ENCODE measurements at places on chromosomes 6 and 20. TPM values are rescaled to one million over a fixed set of nuclear protein-coding genes. Genes with fewer than 3 reads are reported as not detected.

The PDYN gene
- not detected for total RNA-seq

The FOXA2 gene
- not detected for total RNA-seq

GRCh38 chr20:6697228-6697972 is 70.1 kb upstream of the BMP2 start:
- no peaks in the 10 kb centered on the region for H3K27me3 ChIP-seq
- H3K4me3 ChIP-seq: no peak overlapping the region
- H3K27ac ChIP-seq: no peak overlapping the region
- H3K36me3 ChIP-seq: no peaks in the 10 kb centered on the region
- no peaks in the 10 kb centered on the region for H3K4me1 ChIP-seq

DNA sequence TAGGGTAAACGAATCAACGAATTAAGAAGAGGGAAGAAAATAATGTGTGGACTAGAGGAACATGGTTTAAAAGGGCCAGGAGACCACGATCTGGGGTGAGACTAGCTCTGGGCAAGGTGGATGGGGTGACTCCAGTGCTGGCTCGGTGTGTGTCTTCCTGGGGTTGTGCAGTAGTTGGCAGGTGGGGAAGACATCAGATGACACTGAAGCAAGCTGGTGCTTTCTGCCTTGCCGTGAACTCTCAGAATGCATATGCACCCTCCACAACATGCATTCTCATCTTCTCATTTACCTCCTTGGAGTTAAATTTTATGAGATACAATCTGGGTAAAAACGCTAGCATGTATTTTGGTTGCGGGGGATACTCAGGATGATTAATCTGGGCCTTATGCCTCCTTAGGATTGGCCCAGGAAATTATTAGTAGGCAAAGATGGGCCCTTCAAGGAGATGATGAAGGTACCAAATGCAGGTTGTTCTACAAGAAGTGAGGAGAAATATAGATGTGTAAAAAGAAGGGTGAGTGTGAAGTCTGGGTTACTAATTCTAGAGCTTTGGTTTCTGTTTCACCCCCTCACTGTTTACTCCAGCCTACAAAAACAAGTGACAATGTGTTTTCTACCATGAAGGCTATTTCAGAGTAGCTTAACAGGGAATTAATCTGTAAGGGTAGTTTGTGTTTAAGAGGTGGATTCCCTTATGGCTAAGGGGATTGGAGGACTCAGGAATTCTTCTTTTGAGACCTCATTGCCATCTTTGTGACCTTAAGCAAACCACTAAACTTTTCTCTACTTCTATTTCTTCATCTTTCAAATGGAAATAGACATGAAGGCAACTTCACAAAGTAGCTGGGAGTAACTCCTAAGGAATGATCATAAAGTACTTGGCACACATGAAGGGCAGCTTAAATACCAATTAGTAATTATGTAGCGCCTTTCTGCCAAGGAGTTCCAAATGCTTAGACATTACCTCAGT is 71.0 kb upstream of the SUPT3H start:
- H3K4me3 ChIP-seq: no peak overlapping the region
- H3K27ac ChIP-seq: no peak overlapping the region
- H3K27me3 ChIP-seq: no peaks in the 10 kb centered on the region
- no peak for DNase-seq
- H3K4me1 ChIP-seq: peaks cover 15% of the 10 kb centered on the region
- H3K36me3 ChIP-seq: no peaks in the 10 kb centered on the region

DNA sequence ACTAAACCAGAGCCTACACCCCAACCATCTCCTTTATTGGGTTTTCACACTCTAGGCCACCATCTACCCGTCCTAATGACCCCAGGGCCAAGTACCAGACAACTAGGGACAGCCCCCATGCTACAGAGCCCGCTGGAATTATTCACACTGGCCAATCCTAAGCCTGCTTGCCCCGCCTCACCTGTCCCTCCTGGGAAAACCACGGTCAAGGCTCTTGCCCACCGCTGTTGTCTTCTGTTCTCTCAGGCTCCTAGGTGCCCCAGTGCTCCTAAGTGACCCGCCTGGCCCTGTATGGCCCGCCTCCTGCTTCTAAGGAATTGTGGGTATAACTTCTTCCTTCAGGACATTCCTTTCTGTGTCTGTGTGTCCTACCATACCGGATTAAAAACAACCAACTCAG is 453.4 kb downstream of the CD83 start:
- no peak overlapping the region for H3K4me3 ChIP-seq
- no peaks in the 10 kb centered on the region for H3K36me3 ChIP-seq
- DNase-seq: no peak
- H3K4me1 ChIP-seq: no peaks in the 10 kb centered on the region

DNA sequence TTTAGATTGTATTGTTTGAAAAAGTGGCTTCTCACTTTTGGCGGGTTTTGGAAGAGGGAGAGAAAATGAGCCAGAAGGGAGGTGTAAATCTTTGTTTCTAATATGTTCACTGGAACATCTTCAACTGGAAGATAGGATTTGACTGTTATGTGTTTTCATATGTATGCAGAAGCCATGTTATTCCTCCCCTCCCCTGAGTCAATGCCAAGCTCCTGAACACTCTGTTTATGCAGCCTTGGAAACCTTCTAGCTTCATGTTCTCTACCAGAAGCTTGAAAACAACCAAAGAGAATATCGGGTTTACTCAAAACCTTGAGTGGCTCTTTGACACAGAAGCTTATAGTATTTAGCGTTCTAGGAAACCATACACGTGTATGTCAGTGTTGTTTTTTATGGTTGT is 279.1 kb downstream of the PRL start:
- no peak for DNase-seq
- no peaks in the 10 kb centered on the region for H3K27me3 ChIP-seq

DNA sequence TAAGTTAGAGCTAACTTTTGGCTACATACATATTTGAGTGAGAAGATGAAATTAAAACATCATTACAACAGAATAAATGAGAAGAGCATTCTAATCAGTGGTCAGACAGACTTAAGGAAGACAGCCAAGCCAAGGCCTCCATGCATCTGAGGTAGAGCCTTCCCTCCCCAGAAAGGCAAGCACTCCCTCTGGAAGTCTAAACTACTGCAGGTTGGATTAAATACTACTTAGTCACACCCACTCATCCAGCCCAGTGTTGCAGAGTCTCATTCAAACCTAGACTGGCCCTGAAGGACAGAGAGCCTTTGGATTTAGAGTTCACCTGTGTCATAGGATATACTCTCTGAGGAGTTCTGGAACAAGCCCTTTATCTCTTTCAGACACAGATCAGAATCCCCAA is 29.2 kb downstream of the TMX4 start:
- peaks cover 9% of the 10 kb centered on the region for H3K36me3 ChIP-seq
- H3K4me3 ChIP-seq: no peak overlapping the region
- H3K27ac ChIP-seq: no peak overlapping the region
- H3K4me1 ChIP-seq: no peaks in the 10 kb centered on the region

DNA sequence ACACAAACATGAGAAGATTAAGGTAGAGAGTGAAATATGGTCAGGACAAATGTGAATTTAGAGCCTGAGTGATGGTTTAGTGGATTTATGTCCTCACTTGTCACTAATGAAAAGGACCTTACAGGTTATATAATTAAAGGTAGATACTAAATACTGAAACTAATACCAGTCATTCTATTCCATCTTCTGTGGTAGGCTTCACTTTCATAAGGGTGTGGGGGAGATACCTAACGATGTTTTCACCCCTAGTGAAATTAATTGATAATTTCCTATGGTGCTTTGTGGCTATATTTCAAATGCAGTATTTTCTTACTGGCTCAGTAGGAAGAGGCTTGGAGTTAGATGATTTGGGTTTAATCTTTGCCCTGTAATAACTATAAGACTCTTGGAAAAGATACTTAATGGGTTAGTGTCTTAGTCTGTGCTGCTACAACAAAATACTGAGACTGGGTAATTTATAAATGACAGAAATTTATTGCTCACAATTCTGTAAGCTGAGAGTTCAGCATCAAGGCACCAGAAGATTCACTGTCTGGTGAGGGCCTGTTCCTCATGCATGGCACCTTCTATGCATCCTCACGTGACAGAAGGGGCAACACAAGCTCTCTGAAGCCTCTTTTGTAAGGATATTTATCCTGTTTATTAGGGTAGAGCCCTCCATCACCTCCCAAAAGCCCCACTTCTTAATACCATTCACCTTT is 21.3 kb downstream of the RNF217 start:
- DNase-seq: no peak
- H3K4me1 ChIP-seq: peaks cover 59% of the 10 kb centered on the region
- H3K27me3 ChIP-seq: no peaks in the 10 kb centered on the region
- no peak overlapping the region for H3K27ac ChIP-seq

DNA sequence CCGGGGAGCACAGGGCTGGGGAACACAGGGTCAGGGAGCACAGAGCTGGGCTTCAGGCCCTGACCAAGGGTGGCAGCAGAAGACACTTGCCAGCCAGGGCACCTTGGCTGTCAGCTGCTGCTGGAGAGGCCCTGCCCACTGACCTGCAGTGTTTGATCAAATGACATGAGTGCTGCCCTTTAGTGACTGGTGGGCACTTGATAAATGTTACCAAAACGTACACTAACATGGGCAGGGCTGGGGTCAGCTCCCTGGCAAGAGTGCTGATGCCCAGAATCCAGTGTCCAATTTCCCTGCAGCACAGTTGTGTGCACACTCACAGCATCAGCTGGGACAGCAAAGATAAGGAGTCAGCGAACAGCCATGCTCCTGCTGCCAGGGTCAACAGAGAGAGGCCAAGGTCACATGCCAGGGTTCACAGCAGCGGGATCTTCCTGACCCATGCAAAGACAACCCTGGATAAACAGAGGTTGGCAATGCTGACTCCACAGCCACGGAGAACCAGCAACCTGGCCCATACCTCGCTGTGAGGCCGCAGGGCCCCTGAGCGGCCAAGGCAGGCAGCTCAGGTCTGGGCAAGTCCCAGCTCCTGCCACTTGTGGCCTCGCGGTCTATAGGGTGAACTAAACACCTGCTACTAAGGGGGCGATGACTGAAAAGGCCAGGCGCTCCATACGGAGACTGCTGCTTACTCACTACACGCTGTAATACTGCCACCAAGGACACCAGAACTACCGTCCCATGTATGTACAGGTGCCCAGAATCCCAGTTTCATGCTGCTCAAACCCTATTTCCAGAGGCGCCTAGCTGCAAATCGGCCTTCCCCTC is 46.3 kb downstream of the NINL start:
- no peak for DNase-seq
- H3K36me3 ChIP-seq: no peaks in the 10 kb centered on the region
- H3K4me3 ChIP-seq: peak overlapping the region; percentile 34
- H3K27ac ChIP-seq: peak overlapping the region; percentile 76
- no peaks in the 10 kb centered on the region for H3K27me3 ChIP-seq
- peaks cover 16% of the 10 kb centered on the region for H3K4me1 ChIP-seq
